ENCODE measurements at places on chromosomes 11 and 22.

GRCh38 chr22:24901448-24901847, 45.0 kb downstream of the LHFPL7 start:
- no peak for DNase-seq

GRCh38 chr11:12829131-12829530, 154.9 kb downstream of the TEAD1 start:
- DNase-seq = no peak

GRCh38 chr22:32652645-32653270, 148.7 kb upstream of the TIMP3 start:
- DNase-seq = no peak

GRCh38 chr11:19646308-19646707, 66.3 kb upstream of the NAV2 start:
- no peak for DNase-seq

- DNase-seq = no peak
Measured at GRCh38 chr22:41311487-41311886, 10.2 kb downstream of the ZC3H7B start.

DNA sequence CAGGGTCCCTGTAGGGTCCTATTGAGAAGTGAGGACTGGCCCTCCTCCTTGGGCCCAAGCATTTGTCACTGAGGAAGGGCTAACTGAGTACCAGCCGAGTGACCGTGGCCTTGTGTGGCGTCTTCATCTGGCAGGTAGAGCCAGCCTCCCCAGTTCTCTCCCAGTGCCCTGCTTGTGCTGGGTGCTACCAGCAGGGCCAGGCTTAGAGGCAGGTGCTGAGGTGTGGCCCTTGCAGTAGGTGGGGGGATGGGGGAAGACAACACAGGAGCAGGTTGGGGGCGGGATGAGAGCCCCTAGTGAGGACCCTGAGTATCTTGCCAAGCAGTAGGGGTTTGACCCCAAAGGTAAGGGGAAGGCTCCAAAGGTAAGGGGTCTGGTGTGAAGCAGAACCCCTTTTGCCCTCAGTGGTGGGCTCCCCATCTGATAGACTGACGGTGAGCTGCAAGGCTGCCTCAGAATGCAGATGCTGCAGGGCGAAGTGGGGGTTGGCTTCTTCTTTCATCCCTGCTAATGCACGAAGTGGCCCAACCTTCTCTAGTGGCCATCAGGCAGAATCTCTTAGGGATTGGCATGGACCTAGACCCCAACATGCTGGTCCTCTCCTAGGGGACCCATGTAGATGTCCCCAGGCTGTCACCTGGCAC, 19.6 kb downstream of the CDC45 start:
- DNase-seq = no peak

GRCh38 chr11:73335204-73335923, 27.3 kb downstream of the ARHGEF17 start:
- DNase-seq = peak; percentile 52

- no peak for DNase-seq
Measured at GRCh38 chr11:2462986-2463765, 18.4 kb downstream of the KCNQ1 start.

DNA sequence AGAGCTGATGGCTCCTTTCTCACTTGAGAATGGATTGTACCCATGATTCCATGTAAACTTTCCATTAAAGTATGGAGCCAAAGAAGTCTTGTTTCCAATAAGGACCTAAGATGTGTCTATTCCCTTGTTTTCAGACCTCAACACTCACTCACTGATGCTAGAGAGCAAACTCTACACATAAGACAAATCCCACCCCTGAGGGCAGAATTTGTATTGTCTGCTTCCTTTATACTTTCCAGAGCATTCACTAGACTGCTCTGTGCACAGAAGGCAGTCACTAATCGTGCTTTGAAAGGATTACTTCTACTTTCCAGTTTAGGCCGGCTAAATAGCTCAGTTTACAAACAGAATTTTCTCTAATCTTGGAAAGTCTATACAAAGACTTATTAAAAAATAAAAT, 6.4 kb downstream of the ANKRD49 start:
- DNase-seq = no peak

Data from stimulated activated CD4-positive, alpha-beta T cell treated with anti-CD3 and anti-CD28 coated beads, TNF-alpha, amount 100 ng/mL, for 1 hour (primary cell).